Right atrium auricular region (tissue), 2 donors: ENCODE measurements at places on chromosomes 7 and 10. TPM values are rescaled to one million over a fixed set of nuclear protein-coding genes. Genes with fewer than 3 reads are reported as not detected.

Gene SLC13A1
- not detected for total RNA-seq

Gene UTF1
- not detected for total RNA-seq

Gene YKT6
- 43.9 TPM for total RNA-seq

Gene CPN1
- not detected for total RNA-seq

Gene TPK1
- 6.4 TPM for total RNA-seq

Gene ASB15
- 18.6 TPM for total RNA-seq

Gene CYP26C1
- not detected for total RNA-seq

Gene ACBD7
- not detected for total RNA-seq

Gene TRIM50
- not detected for total RNA-seq

GRCh38 chr10:115761166-115761565 lies 511.8 kb downstream of the GFRA1 start:
- no peak for DNase-seq

DNA sequence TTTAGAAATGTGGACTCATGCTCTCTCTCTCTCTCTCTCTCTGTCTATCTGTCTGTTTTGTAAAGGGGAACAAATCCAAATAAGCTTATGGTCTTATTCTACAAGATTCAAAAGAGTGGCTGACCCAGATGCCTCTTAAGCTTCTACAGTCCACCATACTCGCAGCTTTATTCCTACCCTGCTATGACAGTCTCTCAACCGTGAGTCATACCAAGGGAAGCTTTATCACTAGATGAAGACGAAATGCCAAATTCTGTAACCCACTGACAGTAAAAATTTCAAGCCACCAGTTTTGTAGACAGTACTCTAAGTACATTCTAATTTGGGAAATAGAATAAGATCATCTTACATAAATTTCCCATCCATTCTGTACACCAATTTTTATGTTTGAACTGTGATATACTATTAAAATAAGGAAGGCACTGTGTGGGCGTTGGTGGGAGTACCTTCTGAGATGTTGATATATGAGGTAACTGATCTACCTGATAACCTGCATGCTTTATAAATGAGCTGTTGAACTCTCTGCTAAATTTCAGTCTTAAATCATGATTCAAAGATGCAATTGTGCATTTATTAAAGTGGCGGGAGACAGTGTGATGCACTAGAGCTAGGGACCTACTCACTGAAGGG lies 153.2 kb downstream of the KLF6 start:
- DNase-seq = no peak

DNA sequence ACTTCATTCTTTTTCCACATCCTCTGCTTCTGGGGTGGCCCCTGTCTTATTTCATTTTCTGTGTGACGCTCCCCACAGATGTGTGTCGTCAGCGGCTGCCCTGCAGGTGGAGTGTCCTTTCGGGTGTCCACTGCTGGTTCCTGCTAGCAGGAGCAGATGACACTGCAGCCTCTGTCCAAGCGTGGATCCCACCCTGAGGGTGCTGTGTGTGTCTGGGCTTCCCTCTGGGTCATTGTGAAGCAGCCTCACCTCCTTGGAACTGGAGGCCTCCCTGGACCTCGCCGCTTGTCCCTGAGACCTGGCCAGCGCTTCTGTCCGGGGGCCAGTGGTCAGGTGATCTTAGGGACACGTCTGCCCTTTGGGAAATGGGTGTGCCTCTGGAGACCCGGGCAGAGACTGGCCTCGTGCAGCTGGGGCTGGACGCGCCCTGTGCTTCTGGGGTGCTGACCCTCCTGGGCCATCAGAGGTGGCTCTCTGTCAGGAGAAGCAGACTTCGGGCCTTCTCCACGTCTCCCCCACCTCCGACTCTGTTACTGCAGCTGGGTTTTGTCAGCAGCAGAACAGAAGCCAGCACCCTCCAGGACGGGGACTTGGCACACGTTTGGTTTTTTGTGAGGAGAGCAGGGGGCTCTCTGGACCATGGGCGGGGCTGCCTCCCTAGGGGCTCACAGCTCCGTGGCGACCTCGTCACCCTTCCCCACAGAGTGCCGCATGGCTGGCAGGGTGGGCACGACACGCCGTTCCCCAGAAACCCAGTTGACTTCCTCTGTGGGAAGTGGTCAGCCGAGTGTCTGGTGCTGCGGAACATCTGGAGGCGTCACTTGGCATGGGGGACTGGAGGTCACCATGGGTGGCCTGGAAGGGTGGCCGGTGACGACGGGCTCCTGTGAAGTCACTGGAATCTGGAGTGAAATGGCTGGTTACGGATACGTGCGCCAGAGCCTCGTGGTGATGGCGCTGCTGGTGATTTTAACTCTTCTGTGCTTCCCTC lies 48.4 kb downstream of the INPP5A start:
- peak; percentile 69 for DNase-seq

DNA sequence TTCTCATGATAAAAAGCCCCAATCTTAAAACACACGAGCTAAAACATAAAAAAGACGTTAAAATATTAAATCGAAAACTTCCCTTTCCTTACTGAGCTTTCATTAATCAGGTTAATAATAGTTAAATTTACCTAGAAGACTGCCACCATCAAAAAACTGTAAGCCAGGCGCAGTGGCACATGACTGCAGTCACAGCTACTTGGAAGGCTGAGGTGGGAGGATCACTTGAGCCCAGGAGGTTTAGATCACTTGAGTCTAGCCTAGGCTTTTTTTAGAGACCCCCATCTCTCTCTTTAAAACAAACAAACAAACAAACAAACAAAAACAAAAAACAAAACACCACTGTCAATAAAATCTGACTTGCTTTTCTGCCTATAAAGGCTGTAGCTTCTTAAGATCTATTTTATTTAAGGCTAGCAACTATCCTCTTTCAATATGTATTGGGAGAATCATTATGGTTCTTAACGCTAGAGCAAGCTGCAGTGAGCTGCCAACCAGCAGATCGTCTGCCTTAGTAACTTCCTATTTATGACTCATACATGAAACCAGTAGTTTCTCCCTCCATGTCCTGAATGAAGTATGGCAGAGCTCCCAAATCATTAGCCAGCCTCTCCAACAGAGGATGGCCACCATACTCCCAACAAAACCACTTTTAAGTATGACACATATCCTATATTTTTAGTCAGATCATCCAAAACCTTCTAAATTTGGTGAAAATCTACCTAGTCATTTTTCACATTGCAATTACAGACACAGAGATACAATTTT lies 163.7 kb downstream of the SRPK2 start:
- no peak for DNase-seq

DNA sequence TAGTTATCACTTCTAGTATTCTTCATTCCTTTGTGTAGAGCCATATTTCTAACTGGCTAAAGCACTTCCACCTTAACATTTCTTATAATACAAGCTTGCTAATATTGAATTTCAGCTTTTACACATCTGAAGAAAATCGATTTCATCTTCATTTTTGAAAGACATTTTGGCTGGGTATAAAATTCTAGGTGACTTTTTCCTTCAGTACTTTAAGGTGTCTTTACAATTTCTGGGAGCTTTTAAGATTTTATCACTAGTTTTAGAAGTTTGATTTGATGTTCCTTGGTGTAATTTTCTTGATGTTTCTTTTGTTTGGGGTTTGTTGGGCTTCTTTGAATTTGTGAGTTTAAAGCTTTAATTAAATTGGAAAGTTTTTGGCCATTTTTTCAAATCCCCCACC lies 38.5 kb upstream of the TMEM168 start:
- DNase-seq = no peak

DNA sequence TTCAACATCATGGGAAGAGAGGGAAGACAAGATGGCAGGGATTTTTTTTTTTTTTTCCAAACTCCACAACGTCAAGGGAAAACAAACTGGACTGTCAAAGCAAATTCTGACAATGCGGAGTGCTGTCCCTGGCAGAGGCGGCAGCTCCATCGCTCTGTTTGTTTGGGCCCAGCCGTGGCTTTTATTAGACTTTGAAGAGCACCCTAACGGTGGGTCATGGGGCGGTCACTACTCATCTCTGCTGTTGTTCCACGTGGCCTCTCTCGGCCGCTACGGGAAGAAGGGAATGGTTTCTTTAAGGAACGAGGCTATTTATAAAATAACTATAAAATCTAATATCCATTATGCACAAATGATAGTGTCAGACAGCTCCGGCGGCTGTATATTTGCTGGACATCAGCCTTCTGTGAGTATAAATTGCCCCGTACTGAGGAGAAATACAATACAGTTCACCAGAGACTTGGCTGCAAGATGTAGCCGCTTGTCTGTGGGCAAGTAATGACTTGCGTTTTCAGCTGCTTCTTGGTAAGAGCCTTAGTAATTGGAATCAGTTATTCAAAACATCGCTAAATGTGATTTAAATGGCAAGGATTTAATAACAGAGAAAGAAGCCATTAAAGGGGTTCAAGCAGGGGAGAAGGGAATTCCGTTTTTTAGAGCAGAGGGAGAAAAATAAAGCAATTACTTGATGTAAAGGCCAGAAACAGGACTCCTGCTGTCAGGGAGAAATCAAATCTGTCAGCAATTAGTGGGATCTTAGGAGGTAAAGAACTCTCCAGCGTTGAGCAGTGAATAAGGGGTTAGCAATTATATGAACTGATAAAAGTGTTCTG lies 61.7 kb upstream of the RAB11FIP2 start:
- DNase-seq = no peak

GRCh38 chr7:98276241-98276761 lies 5.2 kb upstream of the BRI3 start:
- DNase-seq = no peak

GRCh38 chr7:21942955-21943354 lies 2.7 kb downstream of the CDCA7L start:
- DNase-seq = no peak

GRCh38 chr10:124743191-124744101 lies 732 bp downstream of the FAM53B start:
- no peak for DNase-seq

DNA sequence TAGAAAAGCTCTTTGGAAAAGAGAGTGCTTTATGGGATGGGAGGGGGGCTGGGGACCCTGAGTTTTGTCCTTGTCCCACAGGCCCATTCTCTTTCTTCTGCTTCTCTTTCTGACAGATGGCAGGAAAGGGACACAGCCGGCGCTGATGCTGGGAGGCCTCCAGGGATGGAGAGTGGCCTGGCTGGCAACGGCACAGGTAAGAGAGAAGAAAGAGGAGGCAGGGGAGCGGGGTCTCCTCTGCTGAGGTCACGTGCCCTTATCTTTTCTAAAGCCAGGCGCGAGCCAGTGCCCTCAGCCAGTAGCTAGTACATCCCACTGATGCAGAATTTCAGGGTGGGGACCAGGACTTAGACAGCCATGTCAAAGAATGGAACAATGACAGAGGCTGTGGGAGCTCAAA lies 9.2 kb downstream of the ZNF775 start:
- DNase-seq = no peak

- no peak for DNase-seq
These were observed 150.0 kb downstream of the CHRM2 start for GRCh38 chr7:137018468-137018867.

DNA sequence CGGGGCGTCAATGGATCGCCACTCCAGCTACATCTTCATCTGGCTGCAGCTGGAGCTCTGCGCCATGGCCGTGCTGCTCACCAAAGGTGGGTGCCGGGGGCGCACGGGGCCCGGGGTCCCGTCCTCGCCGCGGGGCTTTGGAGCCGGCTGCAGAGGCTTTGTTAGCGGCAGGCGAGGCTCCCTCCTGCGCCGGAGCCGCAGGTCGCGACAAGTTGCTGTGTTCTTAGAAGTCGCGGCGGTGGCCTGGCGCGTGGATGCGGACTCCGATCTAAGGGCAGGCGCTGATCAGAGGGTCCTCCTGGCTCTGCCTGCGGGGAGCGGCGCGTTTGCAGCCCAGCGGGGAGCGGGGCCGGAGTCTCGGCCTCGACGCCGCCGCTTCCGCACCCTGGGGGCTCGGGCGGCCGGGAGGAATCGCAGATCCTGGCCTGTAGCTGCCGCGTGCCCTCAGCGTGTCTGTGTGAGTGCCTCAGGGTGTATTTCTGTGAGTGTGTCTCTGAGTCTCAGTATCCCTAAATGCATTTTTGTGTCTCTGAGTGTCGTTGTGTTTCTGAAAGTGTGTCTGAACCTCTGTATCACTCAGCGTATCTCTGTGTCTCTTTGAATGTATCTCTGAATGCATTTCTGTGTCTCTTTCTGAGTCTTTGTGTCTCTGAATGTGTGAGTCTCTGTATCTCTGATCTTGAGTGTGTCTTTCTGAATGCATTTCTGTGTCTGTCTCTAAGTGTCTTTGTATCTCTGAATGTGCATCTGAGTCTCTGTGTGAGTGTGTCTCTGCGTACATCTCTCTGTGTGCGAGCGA lies 766 bp downstream of the BAMBI start:
- DNase-seq = peak; percentile 58

- no peak for DNase-seq
These were observed 168.8 kb upstream of the CDCA7L start for GRCh38 chr7:22114440-22114981.

DNA sequence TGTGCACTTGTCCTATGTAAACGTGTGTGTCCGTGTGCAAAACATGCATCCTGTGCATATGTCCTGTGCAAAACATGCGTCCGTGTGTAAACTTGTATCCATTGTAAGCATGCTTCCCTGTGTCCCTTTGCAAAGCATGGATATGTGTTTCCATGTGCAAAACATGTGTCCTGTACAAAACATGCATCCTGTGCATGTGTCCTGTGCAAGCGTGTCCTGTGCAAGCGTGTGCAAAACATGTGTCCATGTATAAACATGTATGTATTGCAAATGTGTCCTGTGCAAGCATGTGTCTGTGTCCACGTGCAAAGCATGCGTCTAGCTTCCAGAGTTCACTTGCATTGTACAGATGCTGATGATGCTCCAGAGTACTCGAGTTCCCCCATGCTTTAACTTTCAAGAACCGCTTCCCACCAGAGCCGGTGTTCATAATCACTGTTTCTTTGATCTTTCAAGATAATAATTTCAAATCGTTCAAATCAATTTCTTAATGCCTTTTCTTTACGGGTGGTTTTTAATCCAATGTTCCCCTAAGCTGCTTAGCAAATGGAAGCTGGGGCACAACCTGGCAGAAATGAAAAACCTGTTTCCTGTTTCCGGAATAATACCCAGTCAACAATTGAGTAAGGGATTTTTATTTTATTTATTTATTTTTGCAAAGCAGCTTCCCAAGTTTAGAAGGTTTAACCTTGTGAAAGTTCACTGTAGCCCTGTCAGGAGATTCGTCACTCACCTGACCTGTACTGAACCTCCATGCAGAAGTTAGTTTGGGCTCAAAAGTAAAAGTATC lies 641 bp upstream of the ASB13 start:
- no peak for DNase-seq

DNA sequence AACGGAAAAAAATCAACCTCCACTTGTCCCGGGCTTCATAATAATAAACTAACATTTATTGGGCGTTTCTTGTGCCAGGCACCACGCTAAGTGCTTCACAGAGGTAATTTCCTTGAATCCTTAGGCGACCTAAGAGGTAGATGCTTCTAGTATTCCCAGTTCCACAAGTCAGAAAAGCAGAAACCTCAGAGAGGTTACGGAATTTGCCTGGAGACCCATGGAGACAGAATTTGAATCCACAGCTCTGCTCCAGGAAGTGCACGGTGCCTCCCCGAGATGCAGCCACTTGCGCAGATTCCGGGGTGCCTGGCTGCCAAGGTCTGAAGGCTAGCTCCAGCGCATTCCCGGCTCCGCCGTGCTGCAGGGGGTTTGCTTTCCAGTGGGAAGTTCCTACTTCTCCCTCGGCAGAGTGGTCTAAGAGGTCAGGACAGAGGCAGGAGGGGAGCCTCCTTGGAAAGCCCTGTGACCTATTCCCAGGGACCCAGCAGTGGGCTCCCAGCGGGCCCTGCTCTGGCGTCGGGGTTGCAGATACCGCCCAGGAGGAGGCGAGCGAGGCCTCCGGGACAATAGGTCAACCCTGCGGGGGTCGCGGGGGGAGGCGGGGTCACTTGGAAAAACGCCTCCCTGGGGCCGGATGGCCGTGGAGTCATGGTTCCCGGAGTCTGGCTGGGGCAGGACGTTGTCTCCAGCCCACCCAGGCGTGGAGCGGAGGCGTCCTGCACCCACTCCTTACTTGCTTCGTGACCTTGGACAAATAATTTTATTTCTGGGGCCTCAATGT lies 10.1 kb upstream of the NKX2-3 start:
- DNase-seq = no peak
